Small intestine (tissue), 16 donors: ENCODE measurements at places on chromosomes 13 and 19.

GRCh38 chr13:27353166-27353583, 71.2 kb upstream of the GTF3A start:
- peak; percentile 78 for DNase-seq

GRCh38 chr19:48490981-48491792, 20.4 kb downstream of the LMTK3 start:
- peak; percentile 61 for DNase-seq

GRCh38 chr19:11792942-11793341, 5.4 kb upstream of the ZNF491 start:
- no peak for DNase-seq

- no peak for DNase-seq
Measured at GRCh38 chr19:5956323-5956722, 21.6 kb downstream of the RANBP3 start.

DNA sequence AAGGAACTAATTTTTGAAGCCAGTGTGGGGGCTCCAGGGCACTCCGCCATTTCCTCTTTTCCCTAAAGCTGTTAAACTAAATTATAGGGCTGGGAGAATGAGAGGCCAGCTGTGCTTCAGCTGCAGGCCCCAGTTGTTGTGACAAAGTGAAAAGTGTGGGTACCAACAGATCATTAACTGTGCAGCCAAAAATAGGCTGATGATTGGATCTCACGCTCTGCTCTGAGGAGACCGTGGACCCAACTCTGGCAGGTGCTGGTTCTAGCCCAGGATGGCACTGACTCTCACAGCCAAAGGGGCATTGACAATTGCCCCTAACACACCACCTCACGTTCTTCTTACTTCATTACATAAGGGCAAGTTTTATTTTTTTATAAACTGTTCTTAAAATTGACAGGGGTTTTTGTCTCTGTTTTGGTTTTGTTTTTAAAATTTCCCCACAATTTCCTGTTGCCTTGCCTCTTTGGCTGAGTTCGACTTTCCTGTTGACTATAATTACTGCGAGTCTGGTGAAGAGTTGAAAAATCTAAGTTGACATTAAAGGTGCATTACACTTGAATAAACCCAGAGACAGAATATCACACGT, 391.0 kb downstream of the FGF9 start:
- peak; percentile 43 for DNase-seq

DNA sequence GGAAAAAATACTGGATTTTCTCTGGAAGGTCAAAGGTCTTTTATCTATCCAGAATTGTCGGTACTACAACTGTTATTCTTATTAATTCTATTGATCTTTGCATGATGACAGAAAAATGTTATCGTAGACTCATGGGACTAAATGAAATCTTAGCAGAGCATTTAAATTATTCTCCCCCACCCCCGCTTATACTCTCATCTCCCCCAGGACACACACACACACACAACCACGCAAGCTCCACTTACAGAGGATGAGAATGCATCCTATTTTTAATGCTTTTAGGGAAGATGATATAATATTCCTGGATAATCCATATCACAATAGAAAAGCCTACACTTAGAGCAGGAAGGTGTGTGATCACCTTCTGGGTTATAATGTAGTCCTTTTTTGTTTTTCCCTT, 91.9 kb upstream of the STARD13 start:
- no peak for DNase-seq

GRCh38 chr13:51834581-51835171, 10.3 kb downstream of the TMEM272 start:
- no peak for DNase-seq

- no peak for DNase-seq
Measured at GRCh38 chr19:47176071-47176626, 45.5 kb downstream of the SAE1 start.

DNA sequence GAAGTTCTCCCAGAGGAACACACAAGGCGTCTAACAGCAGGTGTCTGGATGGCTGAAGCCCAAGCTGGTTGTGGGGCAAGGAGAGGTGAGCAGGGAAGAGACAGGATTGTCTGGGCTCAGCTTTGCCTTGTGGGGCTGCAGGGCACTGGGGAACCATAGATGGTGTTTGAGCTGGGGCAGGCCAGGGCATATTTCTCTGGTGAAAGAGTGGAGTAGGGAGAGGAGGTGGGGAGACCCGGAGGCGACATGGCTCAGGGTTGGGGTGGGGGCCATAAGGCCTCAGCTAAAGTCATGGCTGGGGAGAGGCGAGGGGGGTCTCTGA, 5.4 kb upstream of the PALM start:
- DNase-seq: no peak

DNA sequence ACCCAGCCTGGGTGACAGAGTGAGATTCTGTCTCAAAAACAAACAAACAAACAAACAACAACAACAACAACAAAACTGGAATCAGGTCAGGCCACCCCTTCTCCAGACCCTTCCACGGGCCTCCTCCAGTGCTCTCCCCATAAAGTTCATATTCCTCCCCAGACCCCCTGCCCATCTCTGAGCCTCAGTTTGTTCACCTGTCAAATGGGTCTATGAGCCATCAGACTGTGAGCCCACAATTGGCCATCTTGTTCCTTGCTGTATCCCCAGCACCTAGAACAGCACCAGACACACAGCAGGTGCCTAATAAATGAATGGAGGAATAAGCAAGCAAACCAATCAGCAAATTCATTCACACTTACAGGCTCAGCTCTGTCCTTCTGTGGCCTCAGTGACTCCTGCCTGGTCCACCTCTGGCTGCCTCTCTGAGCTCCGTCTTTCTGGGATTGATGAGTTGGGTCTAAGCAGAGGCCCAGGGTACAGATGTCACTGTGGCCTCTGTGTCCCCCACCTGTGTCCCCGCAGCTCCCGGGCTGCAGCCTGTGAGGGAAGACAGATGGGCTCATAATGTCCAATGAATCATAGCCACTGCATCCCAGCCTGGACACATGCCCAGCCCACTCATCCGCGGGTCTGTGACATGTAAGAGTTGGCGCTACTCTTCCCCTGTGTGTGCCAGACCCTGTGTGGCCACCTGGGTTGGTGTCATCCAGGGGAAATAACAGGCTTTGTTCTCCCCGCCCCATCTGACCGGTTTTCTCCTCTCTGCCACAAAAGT, 19.6 kb upstream of the PTPRS start:
- no peak for DNase-seq

- no peak for DNase-seq
Measured at GRCh38 chr13:66795636-66796035, 434.5 kb downstream of the PCDH9 start.

GRCh38 chr13:102812611-102813287, 13.8 kb downstream of the BIVM start:
- no peak for DNase-seq

DNA sequence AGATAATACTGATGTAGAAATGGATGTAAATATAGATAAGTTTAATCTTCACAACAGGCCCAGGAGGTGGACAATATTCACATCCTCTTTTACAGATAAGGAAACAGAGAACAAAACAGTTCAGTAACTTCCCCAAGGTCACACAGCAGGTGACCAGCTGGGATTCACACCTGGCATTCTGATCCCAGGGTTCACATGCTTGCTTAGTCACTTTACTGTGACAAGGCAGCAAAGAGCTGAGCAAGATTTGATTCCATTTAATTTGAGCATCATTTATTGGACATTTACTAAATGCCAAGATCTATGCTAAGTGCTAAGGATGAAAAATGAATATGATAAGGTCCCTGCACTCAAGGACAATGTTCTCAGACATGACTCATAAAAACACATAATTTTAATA, 94.1 kb upstream of the STARD13 start:
- no peak for DNase-seq

- no peak for DNase-seq
Measured at GRCh38 chr19:7149956-7150705, 80.6 kb downstream of the ZNF557 start.

DNA sequence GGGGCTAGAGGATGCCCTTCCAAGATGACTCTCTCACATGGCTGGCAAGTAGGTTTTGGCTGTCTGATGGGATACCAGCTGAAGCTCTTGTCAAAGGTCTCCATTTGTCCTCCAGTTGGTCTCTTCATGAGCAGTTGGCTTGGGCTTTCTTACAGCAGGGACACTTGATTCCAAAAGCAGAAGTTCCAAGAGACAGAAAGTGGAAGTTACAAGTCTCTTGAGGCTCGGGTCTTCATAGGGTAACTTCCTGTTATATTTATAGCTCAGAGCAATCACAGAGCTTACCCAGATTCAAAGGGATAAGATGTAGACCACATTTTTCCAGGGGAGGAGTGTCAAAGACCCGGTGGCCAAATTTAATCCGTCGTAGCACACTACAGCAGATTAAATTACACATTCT, 440.0 kb downstream of the RFC3 start:
- no peak for DNase-seq

GRCh38 chr19:52141203-52141602, 1.5 kb upstream of the ZNF616 start:
- no peak for DNase-seq

- peak; percentile 5 for DNase-seq
Measured at GRCh38 chr13:65638572-65639168, 1591.5 kb downstream of the PCDH9 start.

- DNase-seq: no peak
Measured at GRCh38 chr19:7663706-7664105, 5.1 kb upstream of the RETN start.

- DNase-seq: peak; percentile 51
Measured at GRCh38 chr19:54029930-54030490, 33.7 kb downstream of the VSTM1 start.

DNA sequence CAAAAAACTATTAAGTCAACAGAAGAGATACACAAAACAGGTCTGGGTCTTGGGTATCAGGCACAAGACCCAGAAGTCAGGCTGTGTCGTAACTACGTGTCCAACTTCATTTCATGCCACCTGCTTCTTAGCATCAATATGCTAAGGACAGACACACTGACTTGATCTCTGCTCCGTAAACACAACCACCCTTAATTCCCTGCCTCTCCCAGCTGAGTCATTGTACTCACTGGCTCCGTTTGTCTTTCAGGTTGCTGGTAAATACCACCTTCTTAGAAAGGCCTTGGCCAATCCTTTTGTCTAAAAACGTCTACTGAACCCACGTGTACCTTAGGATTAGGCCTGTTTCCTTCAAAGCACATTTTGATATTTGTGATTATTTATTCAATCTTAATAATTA, 726.2 kb downstream of the PCDH9 start:
- DNase-seq: no peak
